Right renal cortex interstitium (tissue), 3 donors: ENCODE measurements at places on chromosomes 5 and 9.

DNA sequence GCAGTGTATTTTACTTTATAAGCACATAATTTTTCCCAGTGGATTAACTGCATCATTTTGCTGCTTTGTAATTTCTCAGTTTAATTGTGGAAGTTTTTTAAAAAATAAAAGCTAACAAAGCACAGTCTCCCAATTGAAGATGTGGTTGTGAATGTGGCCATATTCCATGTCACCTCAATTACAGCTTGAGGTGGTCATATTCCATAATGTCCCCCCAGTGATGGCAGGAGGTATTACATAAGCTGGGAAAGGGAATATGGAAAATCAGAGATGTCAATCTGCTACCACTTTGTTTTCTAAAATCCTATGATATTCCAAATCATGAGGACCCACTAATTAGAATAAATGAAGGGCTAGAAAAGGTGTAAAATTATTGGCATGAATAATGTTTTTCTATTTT, 1672.0 kb upstream of the CDH9 start:
- no peak for DNase-seq

DNA sequence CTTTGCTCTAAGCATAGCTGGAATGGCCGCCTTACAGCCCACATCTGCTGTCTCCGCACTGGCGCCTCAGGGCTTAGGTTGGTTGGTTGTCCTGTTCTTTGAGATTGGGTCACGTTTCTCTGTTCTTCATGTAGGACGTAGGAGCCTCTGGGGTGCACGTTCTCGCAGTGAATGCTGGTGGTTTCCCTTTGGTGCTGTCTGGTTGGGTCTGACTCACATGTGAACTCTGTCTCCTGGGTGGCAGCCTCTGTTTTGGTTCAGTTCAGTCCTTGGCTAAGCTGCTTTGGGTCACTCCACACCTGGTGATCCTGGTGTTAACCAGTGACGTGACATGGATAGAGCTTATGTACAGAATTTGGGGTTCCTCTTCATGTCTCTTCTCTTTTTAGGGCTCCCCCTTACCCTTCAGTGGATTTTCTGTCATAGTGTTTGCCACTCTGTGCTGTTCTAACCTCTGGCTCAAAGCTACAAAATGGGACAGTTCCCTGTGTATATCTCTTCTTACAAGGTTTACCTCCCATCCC, 12.6 kb upstream of the LPCAT1 start:
- no peak for DNase-seq

DNA sequence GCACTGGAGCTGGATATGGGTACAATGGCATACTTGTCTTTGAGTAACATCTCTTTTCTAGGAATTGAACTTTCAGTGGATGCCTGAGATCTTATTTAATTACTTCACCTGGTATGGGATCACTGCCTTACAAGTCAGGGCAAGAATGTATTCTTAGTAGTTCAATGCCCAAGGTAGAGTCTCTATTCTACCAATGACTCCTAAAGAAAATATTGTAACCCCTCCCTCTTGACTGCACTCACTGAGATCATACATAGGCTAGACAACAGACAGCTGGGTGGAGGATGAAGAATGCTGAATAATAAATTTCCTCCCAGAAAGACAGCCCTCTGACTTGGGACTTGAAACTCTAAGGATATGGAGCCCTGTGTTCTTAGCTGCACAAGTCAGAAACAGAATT, 1216.3 kb upstream of the ACO1 start:
- DNase-seq: no peak

DNA sequence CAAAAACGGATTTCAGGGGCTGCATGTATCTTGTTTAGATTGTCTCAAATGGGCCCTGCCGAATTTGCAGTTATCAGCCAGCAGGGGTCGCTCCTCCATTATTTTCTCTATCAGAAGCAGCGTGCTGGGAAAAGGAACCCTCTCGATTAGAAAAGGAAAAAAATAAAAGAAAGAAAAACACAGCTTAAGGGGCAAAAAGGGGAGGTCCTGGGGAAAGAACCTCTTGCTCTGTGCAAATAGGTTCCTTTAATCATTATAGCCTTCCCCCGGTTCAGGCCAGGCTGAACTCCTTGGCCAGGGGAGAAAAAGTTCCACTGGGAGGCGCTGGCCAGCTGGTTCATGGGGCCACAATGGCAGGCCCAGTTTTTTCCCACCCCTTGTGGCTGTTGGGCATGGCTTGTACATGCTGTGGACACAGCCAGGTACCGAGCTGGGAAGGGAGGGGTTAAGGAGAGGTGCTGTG, 25.0 kb upstream of the CAPSL start:
- DNase-seq: no peak

GRCh38 chr5:139903795-139904565, 108.4 kb downstream of the PSD2 start:
- DNase-seq: no peak

DNA sequence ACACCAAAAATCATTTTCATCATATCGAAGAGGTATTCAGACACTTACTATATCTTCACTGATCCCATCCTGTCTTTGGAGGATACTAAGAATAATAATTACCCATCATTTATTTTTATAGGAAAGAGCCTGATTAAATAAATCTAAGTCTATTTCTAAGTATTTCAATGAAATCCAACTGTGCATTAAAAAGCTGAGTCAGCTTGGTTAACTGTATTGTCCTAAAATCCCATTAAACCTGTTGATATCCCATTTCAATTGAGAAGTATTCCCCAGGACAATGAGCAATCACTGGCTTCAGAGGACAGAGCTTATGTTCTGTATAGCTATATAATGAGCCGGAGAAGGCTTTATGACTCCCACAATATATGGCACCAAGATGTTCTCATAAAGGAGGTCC, 142.0 kb upstream of the RORB start:
- no peak for DNase-seq

GRCh38 chr9:35689542-35690293, at the start of gene TPM2:
TPM2 (minus strand) TSS chr9:35689925; CDS start chr9:35689817, 108 bp downstream.
- no peak for DNase-seq

DNA sequence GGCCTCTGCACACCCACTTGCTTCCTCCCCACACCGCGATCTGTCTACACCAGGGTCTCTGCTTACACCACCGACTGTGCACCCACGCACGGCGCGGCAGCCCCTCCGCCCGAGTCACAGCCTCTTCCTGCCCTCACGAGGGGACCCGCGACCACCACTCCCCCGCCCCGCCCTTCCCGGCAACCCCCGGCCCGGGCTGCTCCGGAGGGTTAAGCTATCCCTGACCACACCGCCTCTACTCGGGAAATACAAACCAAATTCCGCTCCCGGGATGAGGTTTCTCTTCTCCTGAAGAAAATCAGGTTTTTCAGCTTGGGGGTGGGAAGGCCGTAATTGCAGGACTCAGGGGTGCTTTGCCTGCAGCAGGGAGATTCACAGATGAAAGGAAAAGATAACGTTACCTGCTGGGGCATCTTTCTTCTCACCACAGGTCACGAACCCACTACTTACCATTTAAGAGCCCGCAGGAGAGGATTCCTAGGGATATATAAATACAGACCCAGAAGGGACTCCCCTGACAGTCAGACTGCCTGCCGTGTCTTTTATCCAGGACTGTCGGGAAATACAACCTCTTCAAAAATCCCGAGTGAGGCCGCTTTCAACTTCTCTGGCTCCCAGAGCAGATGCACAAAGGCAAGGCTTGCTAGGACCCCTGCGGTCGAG, 63.5 kb downstream of the ROR2 start:
- no peak for DNase-seq
